ENCODE measurements at places on chromosomes 6 and 20.

DNA sequence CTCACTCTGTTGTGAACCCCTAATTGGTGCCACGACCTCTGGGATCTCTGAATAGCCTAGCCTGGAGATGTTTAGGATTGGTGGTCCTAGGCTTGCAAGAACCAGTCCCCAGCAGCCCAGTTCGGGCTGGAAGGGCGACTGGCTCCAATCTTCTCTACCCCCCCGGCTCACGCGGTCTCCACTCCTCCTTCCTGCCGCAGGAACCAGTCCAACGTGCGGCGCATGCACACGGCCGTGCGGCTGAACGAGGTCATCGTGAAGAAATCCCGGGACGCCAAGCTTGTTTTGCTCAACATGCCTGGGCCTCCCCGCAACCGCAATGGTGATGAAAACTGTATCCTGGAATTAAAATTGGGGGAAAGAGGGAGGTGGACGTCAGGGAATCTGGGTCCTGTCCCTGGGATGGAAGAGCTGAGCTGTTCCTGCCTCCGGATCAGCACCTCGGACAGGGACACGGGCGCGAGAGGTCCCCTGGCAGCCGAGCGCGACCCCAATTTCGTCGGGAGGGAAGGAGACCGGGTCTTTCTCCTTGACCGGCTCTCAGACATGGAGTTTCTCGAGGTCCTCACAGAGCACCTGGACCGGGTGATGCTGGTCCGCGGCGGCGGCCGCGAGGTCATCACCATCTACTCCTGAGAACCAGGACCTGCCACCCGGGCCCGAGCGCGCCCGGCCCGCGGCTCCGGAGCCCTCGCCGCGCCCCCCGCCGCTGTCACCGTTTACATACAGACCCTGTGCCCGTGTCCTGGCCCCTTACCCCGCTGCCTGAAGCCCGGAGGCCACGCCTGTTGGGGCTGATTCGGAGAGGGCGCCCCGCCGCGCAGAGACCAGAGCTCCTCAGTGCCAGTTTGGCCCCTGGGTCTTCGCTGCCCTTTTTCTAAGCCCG is 28.2 kb downstream of the SLC12A5 start:
- no peak for DNase-seq

DNA sequence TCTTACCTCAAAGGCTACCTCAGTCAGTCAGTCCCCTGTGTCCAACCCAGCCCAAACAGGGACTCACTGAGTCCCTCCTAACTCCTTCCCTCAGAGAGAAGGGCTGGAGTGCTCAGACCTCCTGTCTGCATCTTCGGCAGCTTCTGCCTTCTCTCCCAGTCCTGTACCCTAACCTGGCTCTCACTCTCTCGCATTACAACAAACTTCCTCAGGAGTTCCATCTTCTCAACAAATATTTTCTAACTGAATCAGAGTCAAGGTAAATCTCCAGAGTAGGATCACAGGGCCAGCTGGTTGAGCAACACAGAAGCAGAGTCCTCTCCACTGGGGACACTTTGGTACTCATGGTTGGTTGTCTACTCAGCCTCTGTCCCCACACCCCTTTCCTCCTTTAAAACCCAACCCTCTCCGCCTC is 92.3 kb downstream of the MRPL14 start:
- DNase-seq, result no peak

DNA sequence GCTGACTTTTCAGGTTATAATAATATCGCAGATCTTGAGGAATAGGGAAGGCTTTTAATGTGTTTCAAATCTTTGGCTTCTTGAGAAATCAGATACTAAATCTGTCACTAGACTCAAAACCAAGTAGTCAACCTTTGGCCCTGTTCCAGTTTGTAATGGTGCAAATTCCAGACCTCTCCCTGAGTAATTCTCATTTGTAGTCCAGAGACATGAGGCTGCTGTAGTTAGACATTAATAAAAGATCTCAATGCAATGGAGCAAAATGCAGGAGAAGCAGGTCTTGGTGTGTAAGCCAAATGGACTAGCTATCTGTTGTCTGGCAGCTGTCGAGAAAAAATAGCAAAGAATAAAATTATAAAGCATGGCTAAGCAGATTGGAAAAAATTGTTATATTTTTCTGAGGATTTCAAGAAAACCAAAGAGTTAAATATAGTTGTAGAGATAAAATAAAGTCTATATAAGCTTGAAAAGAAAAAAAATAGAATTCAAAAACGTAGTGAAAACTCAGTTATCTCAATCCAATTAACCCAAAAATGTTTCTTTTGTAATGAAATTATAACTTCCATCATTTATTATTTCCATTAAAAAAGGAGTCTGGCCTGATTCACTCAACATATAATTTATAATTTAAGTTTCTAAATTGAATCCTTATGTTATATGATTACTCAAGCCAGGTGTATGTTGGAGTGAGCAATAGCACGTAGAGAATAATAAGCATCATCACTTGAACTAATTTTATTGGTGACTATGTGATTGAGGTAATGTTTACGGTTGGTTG is 161.5 kb upstream of the ADGRB3 start:
- DNase-seq, result peak; percentile 0

DNA sequence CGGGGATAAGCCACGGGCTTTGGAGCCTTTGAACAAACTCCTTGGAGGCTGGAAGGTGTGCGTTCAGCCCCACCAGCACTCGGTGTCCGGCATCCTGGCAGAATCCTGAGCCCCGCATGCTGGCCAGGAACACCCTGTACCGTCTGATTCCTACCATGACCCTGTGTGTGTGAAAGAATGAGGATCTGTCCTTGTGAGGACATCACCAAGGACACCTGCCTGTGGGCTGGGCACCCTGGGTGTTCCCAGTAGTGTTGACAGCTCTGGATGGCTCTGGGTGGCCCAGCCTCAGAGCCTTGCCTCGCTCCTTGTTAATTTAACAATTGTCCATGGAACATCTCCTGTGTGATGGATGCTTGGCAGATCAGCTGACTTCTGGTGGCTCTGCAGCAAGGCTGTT is 234.3 kb downstream of the QKI start:
- DNase-seq, result no peak

- DNase-seq, result no peak
Observed at GRCh38 chr6:67300430-67301040, 1334.5 kb upstream of the ADGRB3 start.

GRCh38 chr6:100740439-100740838 is 140.7 kb downstream of the ASCC3 start:
- DNase-seq, result no peak

DNA sequence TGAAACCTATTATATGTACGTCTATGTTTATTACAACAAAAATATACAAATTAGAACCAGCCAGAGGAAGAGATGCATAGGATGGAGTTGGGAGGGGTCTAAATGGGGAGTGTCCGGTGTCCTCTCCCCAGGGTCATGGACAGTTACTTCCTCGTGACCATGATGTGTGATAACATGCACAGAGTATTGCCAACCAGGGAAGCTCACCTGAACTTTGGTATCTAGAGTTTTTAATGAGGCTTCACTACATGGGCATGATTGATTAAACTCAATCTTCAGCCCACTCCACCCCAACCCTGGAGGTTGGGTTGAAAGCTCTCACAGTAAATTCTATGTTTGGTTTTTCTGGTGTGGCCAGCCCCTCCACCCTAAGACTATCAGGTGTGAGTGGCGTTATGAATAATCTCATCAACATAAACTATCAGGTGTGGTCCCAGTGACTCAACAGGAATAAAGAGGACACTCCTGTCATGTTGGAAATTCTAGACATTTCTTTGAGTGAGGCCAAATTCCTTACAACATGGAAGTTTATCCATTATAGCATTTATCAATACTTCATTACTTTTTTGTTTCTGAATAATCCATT is 36.4 kb upstream of the FKBP1A start:
- DNase-seq, result no peak

DNA sequence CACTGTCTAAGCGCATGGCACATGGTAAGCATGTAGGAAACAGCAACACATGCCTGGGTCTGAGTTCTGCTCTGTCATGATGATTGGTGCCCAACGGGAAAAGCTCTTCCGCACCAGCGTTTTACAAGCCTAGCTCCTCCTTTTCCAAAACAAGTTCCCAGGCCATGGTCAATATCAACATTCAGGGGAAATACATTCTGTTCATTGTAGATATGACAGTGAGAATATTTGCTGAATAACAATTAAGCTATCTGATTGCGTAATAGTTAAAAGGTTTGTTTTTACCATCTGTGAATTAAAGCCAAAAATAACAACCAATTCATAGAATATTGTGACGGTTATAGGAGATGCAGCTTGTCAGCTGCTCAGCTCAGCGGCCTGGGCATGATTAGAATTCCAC is 404.3 kb upstream of the SLC35B3 start:
- no peak for DNase-seq

- DNase-seq, result no peak
Observed at GRCh38 chr20:33313686-33314314, 30.8 kb downstream of the BPIFB1 start.

GRCh38 chr6:158797331-158798310 is 21.5 kb downstream of the EZR start:
- peak; percentile 54 for DNase-seq

GRCh38 chr6:3545156-3545555 is 88.3 kb upstream of the SLC22A23 start:
- DNase-seq, result no peak

DNA sequence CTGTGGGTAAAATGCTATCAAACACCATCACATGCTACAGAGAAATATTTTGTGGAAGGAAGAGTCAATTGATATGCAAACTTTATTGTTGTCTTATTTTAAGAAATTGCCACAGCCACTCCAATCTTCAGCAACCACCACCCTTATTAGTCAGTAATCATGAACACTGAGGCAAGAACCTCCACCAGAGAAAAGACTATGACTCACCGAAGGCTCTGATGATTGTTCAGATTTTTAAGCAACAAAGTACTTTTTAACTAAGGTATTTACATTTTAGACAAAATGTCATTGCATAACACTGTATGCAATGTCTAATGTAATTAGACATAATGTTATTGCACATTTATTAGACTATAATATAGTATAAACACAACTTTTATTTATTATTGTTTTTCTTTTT is 26.2 kb upstream of the MMP24 start:
- peak; percentile 46 for DNase-seq

DNA sequence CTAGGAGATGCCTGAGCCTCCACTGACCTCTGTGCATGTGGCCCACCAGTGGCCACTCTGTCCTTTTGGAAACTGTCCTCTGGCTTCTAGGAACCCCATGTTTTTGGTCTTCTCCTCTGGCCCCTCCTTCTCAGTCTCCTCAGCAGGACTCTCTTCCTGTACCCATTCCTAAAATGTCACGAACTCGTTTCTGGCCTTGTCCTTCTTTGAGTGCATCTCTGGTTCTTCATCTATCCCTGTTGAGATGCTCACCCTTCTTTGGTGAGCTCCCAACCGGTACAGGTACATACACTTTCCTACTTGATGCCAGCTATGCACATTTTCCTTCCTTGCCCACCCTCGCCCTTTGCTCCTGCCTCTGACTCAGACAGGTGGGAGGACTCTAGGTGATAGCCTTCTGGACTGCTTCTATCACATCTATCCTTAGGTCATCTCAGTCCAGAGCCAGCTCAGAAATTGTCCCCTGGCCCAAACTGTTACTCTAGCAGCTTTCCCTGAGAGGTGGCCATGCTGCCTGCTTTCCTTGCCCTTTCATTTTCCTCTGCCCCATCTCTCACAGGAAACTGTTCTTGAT is 14.8 kb upstream of the NNAT start:
- no peak for DNase-seq

DNA sequence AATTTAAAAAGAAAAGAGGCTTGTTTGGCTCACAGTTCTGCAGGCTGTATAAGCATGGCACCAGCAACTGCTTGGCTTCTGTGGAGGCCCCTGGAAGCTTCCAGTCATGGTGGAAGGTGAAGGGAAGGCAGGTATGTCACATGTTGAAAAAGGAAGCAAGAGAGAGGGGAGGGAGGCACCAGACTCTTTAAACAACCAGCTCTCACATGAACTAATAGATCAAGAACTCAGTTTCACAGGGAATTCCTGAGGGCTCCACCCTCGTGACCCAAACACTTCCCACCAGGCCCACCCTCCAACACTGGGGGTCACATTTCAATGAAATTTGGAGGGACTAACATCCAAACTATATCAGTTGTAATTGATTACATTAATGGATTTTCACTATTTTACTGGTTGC is 127.9 kb upstream of the MLIP start:
- DNase-seq, result peak; percentile 35

DNA sequence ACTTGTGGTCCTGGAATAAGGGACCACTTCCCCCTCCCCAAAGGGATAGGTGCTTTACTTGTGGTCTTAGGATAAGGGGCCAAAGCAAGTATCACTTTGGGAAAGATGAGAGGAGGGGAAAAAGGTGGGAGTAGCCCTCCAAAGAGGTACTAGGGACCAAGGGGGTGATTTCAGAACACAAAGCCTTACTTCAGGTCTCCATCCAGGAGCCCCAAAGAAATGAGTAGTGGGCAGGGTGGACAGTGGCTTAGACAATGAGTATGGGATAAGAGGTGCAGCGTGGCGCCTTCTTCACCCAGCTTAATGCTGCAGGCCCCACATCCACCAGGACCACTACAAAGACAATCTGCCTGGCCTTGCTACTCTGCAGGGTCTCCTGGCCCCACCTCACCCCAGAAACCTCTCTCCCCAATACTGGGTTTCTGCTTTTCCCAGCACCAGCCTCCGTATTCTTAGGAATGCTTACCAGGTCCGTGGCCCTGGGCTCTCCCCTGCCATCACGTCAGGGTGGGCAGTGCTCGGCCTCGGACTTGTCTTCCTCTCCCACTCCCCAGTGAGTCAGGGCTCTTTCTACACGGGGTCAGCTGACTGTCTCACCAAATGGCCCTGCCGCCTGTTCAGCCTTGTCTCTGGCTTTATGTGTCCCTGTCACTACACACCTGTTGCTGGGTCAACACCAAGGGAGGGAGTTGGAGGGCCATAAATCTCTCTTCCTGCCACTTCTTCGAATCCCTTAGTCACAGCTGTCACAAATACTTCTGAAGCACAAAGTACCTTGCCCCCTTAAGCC is 3.1 kb downstream of the NNAT start:
- DNase-seq, result no peak

- peak; percentile 56 for DNase-seq
Observed at GRCh38 chr20:3786126-3786484, 435 bp downstream of the CENPB start.

DNA sequence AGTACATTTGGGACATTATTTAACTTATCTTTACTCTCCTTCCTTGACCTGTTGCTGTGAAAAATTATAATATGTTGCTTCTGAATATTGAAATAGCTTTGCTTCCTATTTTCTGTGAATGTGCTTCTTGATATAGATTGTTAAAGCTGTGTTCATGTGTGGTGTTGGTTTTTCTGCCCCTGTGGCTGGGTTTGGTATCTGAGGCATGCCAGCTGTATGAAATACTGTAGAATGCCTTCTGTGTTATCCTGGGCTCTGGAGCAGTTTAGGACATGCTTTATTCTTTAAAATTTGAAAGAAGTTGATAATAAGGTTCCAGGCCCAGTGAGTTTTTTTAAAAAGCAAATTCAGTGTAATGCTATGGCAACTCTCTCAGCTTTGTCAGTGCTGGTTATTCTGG is 71.7 kb downstream of the HIVEP1 start:
- peak; percentile 16 for DNase-seq

- no peak for DNase-seq
Observed at GRCh38 chr6:147479857-147480256, 28.6 kb upstream of the SAMD5 start.

DNA sequence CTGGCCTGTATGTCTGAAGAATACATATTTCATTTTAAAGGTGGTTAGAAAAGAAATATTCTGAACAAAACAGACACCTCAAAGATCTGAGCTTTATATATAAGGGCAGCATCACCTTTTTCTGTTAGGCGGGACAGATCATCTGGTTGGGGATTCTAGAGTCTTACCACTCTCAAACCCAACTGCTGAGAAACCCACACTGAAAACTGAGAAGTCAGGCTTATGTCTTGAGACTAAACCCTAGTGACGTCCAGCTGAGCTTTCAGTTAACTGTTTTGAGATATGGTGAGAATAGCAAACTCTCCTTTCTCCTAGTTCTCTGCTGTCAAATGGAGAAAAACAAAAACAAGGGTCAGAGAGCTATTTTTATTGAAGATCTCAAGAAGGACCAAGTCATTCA is 63.7 kb upstream of the CCN6 start:
- no peak for DNase-seq
